ENCODE measurements at places on chromosomes 11 and 22. TPM values are rescaled to one million over a fixed set of nuclear protein-coding genes. Genes with fewer than 3 reads are reported as not detected.
A peak's percentile ranks its signal among the peaks of the same experiment; 100 is the strongest.

DNA sequence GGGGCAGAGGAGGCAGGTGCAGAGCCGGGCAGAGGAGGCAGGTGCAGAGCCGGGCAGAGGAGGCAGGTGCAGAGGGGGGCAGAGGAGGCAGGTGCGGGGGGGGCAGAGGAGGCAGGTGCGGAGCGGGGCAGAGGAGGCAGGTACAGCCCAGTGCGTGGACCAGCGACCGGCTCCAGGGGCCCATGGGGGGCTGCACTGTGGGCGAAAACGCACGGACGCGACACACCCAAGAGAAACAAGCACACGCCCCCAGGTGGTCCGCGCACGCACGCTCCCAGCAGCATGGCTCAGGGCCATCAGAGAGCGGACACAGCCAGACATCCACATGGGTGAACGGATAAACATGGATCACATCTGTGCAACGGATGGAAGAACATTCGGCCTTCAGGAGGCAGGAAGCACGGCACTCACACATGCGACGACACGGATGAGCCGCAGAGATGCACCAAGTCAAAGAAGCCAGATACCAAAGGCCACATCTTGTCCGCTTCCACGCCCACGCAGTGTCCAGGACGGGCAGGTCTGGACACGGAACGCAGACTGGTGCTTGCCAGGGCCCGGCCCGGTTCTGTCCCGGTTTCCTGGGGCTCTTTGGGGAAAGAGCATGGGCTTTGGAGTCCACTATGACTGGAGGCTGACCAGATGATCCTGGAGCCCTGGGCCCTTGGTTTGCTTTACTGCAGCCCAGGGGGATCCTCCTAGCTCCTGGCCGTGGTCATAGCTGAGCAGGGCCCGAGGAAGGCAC lies 21.8 kb downstream of the OSBPL5 start:
- DNase-seq: no peak

GRCh38 chr11:8381343-8381742 lies 117.7 kb upstream of the LMO1 start:
- no peak for DNase-seq

DNA sequence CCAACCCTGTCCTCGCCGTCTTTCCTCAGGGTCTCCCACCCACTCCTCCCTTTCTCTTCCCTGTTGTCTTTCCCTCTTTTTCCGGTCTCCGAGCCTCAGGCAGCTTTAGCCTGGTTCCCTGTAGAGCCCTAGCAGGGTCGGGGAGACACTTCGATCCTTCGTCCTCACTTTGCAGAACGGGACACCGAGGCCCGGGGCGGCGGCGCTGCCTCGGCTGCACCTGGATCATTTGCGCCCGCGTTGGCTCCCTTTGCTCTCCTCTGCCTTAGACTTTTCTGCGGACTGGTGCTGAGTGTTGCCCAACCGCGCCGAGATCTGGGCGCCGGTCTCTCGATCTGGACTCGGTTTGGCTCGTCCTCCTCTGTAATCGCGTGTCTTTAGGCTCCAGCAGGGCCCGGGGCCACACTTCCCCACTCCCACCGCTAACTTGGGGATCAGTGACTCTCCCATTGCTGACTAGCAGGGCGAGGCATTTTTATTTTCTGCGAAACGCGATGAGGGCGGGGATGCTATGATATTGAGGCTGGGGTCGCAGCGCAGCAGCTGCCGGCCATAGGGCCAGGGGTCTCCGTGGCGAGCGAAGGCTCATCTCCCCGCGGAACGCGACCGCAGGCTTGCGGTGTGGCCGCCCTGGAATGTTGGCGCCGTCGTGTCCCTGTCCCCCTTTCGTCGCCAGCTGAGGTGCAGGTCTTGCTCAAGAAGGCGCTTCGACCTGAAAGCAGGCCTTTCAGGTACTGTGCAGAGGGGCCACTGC lies 1.6 kb upstream of the E2F8 start:
- DNase-seq: no peak

DNA sequence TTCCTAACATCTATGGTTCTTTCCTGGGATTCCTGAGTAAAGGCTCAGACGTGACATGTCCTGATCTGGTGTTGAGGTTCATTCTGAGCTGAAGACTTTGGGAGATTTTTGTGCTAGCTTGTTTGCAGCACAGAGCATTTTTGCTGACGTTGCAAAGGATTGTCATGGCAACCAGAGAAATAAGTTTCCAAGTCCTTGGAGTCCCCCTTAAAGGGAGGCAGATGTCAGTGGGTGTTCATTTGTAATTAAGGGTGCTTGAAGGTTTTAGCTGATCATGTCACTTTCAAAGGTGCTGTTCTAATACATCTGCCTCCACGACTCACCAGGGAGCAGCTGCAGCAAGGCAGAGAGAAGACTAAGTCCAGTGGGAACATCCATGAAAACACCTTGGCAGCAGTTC lies 5.4 kb upstream of the SYN3 start:
- DNase-seq: no peak

- no peak for DNase-seq
These were observed 74.3 kb downstream of the SHANK2 start for GRCh38 chr11:71178076-71178475.

DNA sequence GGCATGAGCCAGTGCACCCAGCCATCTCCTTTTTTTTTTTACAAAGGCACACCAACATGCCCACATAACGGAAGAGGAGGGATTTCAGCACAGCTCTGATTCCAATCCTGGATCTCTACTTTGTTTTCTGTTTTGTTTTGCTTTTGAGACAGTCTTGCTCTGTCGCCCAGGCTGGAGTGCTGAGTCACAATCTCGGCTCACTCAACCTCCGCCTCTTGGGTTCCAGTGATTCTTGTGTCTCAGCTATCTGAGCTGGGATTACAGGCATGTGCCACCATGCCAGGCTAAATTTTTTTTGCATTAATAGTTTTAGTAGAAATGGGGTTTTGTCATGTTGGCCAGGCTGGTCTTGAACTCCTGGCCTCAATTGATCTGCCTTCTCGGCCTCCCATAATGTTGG lies 28.1 kb downstream of the VSTM5 start:
- no peak for DNase-seq

GRCh38 chr22:48277868-48278581 lies 1515.6 kb downstream of the TBC1D22A start:
- DNase-seq: no peak

GRCh38 chr11:36743039-36743438 lies 145.0 kb upstream of the RAG2 start:
- no peak for DNase-seq

- no peak for DNase-seq
These were observed 6.2 kb downstream of the MRGPRD start for GRCh38 chr11:68974421-68975194.

DNA sequence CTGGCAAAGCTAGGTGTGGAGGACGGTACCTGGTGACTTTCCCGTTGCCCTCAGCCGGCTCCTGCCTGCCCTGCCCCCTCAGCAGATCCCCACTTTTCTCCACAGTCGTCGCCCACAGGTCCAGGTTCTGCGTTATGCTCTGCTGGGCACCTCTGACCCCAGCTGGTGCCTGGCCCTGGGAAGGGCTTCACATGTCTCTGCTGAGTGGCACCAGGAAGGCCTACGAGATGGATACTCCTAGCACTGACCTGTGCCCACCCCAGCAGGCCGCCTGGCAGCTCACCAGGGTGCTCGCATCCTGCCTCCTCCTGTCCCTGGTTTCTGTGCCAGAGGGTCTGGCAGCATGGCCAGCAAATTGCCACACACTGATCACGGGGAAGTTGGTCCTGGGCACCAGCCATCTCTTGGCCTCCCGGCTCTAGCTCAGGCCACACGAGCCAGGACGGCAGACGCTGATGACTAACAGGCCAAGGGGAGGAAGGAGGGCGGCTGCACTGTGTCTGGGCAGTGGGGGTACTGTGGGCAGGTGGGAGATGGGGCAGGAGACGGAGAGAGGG lies 13.8 kb downstream of the CARS1 start:
- DNase-seq: peak; percentile 47

GRCh38 chr11:83265331-83265730 lies 20.8 kb downstream of the CCDC90B start:
- no peak for DNase-seq

DNA sequence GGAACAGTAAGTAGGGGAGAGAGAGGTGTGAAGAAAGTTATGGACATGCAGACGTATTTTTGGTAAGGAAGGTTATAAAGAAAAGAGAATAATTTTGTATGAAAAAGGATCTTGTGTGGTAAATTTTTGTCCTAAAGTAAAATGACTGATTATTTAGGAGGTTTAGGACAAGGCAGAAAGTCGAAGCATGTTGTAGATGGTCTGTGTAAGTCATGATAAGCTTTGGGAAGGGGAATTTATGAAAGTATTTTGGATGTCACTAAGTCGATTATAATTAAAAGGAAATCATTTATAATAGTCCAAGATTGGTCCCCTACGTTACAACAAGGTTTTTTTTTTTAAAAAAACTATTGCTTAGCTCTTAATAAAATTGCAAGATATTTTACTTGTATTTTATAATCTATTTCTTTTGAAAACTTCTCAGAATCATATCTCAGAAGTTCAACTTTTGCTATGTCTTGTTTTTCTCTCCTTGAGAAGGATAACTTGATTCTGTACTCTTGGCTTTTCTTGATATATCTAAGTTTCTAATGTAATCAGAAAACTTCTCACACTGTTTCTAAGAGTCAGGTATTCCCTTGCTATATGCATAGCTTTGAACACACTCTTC lies 10.9 kb upstream of the CABP2 start:
- DNase-seq: no peak

GRCh38 chr11:16223558-16223957 lies 132.8 kb downstream of the SOX6 start:
- DNase-seq: no peak

DNA sequence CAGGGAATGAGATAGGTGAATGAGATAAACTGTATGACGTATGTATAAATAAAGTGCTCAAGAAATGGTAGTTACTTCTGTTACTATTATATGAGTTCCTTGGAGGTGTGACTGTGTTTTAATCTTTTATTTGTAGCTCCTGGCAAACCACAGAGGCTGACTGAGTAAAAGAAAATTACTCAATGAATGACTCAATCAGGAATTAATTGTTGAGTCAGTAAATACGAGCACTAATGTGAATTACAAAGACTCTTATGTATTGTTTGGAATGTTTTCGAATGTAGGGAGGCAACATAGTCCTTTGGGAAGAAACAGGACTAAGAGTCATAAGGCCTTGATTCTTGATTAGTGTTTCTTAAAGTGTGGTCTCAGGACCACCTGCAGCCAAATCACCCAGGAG lies 51.1 kb upstream of the BLID start:
- DNase-seq: no peak

GRCh38 chr22:49827853-49828598 lies at the start of gene BRD1:
Gene BRD1, minus strand, starts transcription at chr22:49827873. Its CDS starts 3,556 bp downstream, at chr22:49824317.
- DNase-seq: peak; percentile 29

- no peak for DNase-seq
These were observed 3.8 kb upstream of the TMEM123 start for GRCh38 chr11:102456381-102456780.

DNA sequence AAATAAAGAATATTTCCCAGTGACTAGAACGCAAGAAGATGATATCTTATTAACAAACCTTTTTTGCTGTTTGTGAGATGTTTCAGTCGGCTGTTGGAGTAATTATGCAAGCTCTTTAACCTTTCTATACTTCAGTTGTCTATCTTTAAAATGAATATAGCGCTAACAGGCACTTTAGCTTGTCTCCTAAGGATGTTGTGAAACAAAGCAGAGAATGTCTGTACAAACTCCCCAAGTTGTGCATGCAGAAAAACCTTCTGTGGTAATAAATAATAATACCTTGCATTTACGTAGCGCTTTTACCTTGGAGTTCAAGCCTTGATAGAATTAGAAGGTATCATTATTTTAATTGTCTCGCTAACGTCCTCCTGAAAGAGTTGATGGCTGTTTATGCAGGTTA lies 1.9 kb upstream of the KDM2A start:
- no peak for DNase-seq

DNA sequence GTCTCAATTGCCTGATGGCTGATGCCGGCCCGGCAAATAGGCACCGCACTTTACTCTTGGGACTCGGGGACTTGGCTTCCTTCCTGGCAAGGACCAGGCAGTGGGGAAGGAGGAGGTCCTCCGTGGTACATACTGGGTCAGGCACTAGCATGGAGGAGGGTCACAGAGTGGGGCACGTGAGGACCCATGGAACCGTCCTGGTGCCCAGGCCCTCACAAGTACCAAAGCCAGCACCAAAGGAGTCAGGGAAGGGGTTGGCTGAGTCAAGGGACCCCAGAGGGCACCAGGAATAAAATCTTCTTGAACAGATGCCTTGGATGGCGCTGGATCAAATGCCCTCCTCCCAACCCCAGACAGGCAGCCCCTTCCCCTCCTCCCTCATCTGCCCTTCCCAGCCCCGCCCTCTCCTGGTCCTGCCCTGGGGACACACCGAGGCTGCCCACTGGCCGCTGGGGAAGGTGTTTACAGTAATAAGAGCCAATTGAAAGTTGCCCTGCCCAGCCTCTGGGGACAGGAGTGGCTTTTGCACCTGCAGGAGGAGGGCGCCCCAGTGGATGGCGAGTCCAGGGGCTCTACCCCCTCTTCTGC lies 5.6 kb upstream of the CARNS1 start:
- DNase-seq: no peak

- no peak for DNase-seq
These were observed 155.5 kb downstream of the SPON1 start for GRCh38 chr11:14118072-14118471.

DNA sequence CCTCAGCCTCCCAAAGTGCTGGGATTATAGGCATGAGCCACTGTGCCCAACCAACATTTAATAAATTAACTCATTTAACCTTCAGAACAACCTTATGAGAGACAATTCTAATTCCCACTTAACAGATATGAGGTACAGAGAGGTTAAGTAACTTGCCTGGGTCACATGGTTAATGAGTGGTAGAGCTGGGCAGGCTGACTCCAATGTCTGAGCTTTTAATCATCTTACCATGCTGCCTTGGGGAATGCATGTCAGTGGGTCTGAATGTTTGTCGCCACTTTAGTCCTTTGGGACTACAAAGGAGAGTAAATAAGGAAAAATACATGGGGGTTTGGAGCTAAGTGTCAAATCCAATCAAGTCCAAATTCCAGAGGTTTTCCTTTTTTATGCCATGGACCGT lies 11.2 kb upstream of the PIK3C2A start:
- DNase-seq: no peak

DNA sequence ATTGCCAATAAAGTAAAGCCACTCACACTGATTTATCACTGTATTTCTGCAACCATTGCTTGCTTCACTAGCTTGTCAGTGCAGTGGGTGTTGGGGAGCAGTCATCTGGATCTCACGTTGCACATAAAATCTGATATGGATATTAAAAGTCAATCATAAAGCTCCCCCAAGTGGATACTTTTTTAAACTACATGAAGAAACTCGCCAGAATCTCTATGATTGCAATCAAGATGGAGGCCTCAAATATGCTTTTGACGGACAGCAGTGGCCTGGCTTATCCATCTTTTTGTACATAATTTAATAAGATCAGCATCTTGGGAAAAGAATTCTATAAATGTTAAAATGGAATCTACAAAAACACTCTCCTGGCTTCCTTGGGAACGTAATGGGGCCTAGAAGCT lies 137.7 kb downstream of the WT1 start:
- DNase-seq: no peak

- no peak for DNase-seq
These were observed 23.5 kb downstream of the RNF214 start for GRCh38 chr11:117255966-117256365.

STK33 gene
- total RNA-seq: 9.5 TPM

OR51B5 gene
- 0.47 TPM for total RNA-seq

FLRT1 gene
- total RNA-seq: 5.0 TPM

FDXACB1 gene
- total RNA-seq: 12.8 TPM

ART5 gene
- total RNA-seq: 0.62 TPM

MS4A4A gene
- 4.4 TPM for total RNA-seq
